ENCODE measurements at places on chromosomes 6 and 20.

DNA sequence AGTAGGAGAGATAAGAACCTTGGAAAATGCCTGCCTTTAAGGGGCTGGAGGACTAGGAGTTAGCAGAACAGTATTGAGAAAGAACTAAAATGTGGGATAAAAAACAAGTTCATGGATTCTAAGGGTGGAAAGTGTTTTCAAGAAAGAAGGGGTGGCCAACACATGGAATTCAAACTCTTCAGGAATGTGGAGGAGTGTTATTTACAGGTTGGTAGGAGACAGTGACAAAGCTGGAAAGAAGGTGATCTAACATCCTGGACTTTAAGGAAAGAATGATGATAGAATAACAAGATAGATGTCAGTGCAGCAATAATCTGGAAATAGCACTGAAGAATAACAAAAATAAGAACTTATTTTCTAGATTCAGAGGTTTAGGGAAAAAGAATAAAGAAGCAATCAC is 54.0 kb upstream of the TNFRSF21 start:
- DNase-seq, result no peak

- DNase-seq, result no peak
Measured at GRCh38 chr20:41507851-41508250, 110.3 kb downstream of the CHD6 start.

DNA sequence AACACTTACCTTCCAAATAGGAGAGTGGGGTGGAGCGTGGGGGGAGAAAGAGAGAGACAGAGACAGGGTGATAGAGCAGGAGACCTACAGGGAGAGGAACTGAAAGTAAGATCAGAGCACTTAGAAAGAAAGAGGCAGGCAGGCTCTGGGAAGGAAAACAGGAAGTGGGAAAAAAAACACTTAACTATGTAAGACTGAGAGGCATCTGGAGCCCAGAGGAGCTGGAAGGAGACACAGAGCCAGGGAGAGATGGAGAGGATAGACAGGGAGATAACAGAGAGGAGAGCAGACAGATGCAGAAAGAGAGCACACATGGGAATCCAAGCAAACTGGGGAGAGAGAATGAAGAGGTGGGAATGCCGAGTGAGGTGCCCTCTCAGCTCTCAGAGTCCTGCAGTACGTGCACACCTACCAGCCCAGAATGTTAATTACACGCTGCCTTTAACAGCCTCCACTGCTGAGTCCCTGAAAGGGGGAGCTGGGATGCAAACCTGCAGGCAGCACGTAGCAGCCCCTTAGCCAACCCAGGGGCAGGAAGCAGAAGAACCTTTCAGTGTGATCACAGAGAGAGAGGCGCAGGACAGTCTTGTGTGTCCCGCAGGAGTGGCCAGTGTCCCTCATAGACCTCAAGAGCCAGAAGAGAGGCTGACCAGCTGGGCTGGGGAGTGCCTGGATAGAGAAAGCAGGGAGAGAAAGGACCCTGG is 132.7 kb upstream of the LRFN2 start:
- DNase-seq, result peak; percentile 58

GRCh38 chr6:12472601-12473038 is 182.5 kb downstream of the EDN1 start:
- DNase-seq, result no peak

DNA sequence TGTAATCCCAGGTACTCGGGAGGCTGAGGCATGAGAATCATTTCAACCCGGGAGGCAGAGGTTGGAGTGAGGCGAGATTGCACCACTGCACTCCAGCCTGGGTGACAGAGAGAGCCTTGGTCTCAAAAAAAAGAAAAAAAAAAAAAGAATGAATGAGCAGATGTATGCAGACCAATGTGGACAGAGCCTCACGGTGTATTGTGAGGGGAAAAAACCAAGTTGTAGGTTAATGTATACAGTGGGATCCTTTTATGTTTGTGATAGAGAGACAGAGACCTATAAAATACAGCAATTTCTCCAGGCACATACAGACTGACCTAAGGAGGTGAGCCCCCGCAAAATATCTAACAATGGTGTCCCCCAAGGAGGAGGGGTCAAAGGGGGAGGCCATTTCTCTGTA is 11.7 kb downstream of the TGM2 start:
- DNase-seq, result no peak

- no peak for DNase-seq
Measured at GRCh38 chr6:43780941-43781928, 11.2 kb downstream of the VEGFA start.

GRCh38 chr6:134339216-134339615 is 21.3 kb upstream of the SGK1 start:
- DNase-seq, result no peak

DNA sequence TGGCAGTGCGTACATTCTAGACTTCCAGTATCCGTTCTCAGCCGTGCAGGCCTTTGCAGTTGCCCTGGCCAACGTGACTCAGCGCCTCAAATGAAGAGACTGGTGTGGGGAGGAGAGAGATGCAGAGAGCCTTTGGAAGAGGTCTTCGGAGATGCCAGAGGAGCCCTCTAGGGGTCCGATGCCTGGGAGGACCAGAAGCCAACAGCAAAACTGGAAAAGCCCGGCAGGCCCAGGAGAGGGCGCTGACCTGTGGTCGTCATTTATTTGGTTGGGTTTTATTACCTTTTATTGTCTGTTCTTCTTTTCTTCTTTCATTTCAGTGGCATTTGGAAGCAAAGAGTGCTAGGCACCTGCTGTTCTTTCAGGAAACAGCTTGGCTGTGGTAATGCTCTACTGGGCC is 53.3 kb upstream of the TMEM181 start:
- no peak for DNase-seq

DNA sequence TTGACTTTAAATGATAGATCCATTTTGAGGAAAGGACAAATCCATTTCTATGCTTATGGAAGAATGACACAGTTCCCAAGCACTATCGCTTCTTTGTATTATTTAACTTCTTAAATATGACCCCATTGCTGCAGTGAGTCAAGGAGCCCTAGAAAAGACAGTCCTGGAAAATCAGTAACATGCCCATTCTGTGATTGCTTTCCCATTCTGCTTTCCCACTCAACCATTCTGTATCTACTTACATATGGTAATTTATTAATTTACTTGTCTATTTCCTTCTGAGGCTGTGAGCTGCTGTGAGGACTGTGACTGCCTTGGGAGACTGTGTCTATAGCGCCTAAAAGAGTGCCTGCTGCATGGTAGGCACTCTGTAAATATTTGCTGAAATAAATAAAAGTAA is 85.4 kb upstream of the TMEM30A start:
- DNase-seq, result no peak

GRCh38 chr6:63685446-63686379 is 50.1 kb downstream of the PHF3 start:
- DNase-seq, result no peak

DNA sequence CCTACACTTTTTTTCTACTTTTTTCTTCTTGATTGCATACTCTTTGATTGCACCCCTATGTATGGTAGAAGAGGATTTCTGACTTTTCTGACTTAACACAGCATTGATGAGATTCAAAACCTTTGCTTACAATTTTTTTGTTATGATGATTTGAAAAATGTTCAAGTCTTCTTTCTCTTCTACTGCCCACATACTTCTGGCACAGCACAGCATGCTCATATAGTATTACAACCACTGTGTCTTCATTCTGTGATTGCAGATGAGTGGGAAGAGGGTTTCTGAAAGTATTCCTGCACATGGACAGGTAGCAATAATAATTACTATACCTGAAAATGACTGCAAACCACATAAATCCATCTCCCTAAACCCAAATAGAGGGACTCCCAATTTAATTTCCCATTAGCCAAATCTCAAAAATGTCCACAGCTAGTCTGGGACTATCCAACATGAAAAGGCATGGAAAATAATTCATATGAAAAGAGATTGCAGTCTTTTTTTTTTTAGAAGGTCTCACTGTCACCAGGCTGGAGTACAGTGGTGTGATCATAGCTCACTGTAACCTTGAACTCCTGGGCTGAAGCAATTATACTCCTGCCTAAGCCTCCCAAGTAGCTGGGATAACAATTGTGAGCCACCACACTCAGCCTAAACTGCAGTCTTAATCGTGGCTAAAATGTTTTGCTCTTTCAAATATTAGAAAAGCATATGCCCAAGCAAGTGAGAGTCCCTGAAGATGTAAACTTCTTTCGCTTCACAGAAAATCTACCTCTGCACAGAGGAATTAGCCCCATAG is 15.9 kb upstream of the TENT5A start:
- no peak for DNase-seq

DNA sequence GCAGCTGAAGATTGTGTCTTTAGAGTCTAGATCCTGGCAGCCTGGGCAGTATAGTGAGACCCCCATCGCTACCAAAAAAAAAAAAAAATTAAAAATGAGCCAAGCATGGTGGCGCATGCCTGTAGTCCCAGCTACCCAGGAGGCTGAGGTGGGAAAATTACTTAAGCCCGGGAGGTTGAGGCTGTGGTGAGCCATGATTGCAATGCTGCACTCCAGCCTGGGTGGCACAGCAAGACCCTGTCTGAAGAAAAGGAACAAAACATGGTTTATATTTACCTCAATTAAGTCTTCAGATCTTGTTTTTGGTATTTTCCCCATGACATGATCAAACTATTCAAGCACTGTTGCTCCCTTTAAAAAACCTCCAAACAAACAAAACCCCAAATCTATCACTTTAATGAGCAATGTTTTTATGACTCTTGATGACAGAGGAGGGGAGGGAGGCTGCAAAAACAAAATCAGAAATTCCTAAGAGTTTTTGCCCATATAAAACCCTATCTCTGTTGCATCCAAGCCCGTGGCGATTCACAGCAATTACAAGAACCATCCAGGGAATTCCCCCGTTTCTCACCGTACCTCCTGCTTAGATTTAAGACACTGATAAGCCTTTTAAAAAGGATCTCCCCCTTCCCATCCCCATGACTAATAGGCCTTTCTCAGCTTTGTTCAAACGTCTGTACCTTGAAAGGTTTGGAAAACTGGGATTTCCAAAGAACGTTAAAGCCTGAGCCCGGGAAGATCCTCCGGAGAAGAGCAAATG is 259.9 kb downstream of the BMP7 start:
- DNase-seq, result no peak

DNA sequence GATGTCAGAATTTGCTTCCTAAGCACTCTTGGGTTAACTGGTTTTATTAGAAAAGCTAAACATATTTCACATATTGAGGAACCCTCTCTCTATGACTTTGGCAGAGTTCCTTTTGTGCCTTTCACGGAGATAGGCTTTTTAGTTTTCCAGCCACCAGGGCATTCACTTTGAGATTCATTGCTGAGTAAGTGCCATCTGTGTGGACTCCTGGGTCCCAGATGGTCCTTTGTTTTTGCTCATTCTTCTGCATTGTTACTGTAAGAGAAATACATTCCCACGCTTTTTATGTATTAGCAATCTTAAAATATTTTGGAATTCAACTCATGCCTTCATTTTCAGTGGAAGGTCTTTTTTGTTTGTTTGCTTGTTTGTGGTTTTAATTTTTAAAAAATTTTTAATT is 76.3 kb upstream of the PHACTR2 start:
- DNase-seq, result no peak

DNA sequence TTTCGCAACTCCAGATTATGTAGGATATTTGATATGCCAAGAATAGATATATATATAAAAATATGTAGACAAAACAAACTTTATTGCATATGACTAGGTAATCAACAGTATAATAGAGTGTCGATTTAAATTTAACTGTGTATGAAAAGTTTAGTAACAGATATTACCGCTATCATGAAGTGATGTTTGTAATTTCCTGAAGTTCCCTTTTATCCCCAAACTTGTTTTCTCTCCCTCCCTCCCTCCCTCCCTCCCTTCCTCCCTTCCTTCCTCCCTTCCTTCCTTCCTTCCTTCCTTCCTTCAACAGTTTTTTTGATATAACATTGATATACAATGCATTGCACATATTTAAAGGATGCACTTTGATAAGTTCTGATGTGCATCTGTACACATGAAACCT is 15.2 kb downstream of the ADGB start:
- DNase-seq, result no peak

DNA sequence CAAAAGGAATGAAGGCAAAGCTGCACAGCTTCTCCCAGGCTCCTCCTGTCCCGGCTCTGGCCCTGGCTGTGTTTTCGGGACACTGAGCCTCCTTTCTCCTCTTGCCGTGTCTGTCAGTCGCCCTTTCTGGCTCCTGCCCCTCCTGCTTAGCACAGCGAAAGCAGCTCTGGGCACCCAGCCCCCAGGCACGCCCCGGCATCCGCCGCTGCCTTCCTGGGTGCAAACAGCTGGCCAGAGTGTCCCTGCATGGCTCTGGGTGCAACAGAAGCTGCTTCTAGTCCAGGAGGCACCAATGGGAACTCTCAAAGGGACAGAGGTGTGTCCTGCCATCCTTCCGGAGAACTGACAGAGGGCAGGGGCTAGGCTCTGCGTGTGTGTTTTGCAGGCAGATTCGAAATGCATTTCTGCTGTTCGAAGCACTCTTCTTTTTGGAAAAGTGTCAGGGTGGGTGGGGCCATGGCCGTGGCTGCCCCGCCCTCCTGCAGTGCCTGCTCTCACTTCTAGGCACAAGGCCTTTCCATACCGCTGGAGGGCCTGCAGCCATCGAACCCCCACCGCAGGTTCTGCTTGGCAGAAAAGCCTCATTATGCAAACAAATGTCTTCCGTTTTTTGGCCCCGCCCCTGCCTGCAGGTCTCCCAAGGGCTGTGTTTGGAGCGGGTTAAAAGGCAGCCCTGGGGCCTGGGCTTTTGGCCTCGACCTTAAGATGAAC is 15.5 kb downstream of the COL9A3 start:
- peak; percentile 98 for DNase-seq

DNA sequence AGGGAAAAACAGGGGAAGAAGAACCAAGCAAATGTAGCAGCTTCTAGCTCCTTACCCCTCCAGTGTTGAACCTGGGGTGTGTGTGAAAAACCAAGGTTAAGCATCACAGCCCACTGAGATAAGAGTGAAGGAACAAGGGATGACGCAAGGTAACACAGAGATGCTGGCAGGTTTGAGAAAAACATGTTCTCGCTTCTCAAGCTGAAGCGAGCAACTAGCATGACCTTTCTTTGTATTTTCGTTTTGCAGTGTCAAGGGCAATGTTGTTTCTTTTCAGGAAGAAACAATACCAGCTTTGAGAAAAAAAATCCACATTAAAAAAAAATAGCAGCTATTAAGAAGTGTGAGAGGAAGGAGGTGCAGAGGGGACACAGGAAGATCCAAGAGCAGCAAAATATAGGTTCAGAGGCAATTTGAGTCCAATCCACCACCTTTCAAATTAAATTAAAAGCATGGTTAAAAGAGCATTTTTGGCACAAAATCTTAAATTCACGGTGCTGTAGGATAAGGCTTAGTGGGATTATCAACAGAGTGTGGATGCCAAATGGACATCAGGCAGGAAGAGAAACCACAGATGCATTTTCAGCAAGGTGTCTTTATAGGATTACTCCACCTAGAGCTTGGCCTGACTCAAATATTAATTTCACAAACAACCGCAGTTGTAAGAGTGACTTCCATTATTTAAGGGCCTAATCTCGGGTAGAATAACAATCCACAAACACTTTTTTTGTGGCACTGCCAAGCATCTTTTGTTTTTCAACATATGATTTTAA is 70.9 kb downstream of the SYNE1 start:
- no peak for DNase-seq
